Hair follicle dermal papilla cell (primary cell): ENCODE measurements at places on chromosomes 1 and 21. TPM values are rescaled to one million over a fixed set of nuclear protein-coding genes. Genes with fewer than 3 reads are reported as not detected.

NTMT2 gene
- not detected in 2 replicates for total RNA-seq

ZBTB7B gene
- 29.2 and 31.7 TPM in 2 replicates for total RNA-seq

VSIG8 gene
- total RNA-seq: not detected in 2 replicates

FAM72C gene
- 0.24 and 0.32 TPM in 2 replicates for total RNA-seq

FOXO6 gene
- 0.12 TPM in 1 of 2 replicates, not detected in the other for total RNA-seq

TOE1 gene
- 11.7 TPM in 2 replicates for total RNA-seq

SYT11 gene
- 42.0 and 44.4 TPM in 2 replicates for total RNA-seq

PTPRC gene
- under 0.01 and 0.16 TPM in 2 replicates for total RNA-seq

TSTD1 gene
- total RNA-seq: 1.5 TPM in 1 of 2 replicates, not detected in the other

USH2A gene
- total RNA-seq: under 0.01 and 0.16 TPM in 2 replicates
